Endothelial cell (in vitro differentiated cells): ENCODE measurements at places on chromosomes 5 and 9. TPM values are rescaled to one million over a fixed set of nuclear protein-coding genes. Genes with fewer than 3 reads are reported as not detected.

Gene ERAP2
- total RNA-seq = 0.08 TPM

Gene ATG10
- total RNA-seq = 6.2 TPM

Gene ARHGEF37
- 4.5 TPM for total RNA-seq

DNA sequence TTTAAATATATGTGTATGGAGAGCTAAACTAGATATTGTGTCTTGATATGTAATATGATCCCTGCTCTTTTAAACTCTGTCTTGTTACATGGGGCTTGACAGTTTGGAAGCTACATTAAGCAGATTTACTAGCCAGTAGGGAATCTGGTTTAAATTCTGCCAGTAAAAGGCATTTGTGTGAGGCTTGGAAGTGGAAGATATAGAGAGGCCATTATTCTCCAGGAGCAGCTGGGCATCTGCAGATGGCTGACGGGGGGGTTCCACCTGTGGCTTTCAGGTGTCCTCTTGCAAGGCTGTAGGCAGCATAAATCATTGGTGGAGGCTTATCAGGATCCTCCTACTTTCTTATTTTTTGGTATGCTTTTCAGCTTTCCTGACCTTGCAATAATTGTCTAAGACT, 179.1 kb upstream of the FBXL7 start:
- H3K27ac ChIP-seq = no peak overlapping the region
- H3K27me3 ChIP-seq = no peaks in the 10 kb centered on the region
- H3K4me3 ChIP-seq = no peak overlapping the region
- H3K4me1 ChIP-seq = no peaks in the 10 kb centered on the region
- H3K36me3 ChIP-seq = no peaks in the 10 kb centered on the region
- DNase-seq = no peak

GRCh38 chr5:14174230-14174636, 31.1 kb downstream of the TRIO start:
- H3K4me1 ChIP-seq = peaks cover 58% of the 10 kb centered on the region
- H3K4me3 ChIP-seq = no peak overlapping the region
- no peaks in the 10 kb centered on the region for H3K36me3 ChIP-seq
- H3K27ac ChIP-seq = peak overlapping the region; percentile 89
- DNase-seq = peak; percentile 27
- peaks cover 5% of the 10 kb centered on the region for H3K27me3 ChIP-seq
